ENCODE measurements at places on chromosomes 3 and 15.

- ATAC-seq, result no peak
Measured at GRCh38 chr3:55416331-55416821, 70.7 kb downstream of the WNT5A start.

DNA sequence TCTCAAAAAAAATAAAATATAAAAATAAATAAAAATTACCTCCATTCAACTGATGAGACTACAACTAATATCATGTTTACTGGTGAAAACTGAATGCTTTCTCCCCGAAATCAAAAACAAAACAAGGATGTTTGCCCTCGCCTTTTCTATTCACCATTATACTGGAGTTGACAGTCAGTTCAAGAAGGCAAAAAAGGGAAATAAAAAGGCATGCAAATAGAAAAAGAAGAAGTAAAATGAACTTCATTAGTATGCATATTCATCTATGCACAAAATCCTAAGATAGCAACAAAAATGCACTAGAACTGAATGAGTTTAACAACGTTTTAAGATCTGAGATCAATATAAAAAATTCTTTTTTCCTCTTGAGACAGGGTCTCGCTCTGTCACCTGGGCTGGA, 72.7 kb upstream of the FAM174B start:
- no peak for ATAC-seq

GRCh38 chr3:88362428-88362827, 212.7 kb downstream of the C3orf38 start:
- no peak for ATAC-seq

GRCh38 chr3:169505577-169506230, 157.8 kb downstream of the MECOM start:
- no peak for ATAC-seq

DNA sequence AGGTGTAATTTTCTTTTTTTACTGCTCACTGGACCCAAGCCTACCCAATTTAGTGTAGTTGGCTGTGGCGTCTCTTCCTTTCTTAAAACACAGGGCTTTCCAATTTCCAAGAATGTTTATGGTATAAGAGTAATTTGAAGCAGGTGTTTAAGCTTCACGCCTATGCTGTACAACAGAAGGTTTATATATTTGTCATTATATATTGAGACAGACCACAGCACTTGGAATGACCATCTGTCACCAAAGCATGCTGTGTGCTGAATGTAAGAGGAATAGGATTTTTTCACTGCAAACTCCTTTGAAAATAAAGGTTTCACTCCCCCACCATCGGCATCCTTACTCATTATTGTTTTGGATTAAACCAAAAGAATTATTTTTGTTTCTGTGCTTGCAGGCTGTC, 325.7 kb downstream of the OTOL1 start:
- ATAC-seq, result no peak

GRCh38 chr15:98983334-98983733, 24.3 kb downstream of the PGPEP1L start:
- no peak for ATAC-seq

All from stimulated activated memory B cell treated with anti-CD40 and anti-IgM and Interleukin-4, amounts not matched to agents 10 μg/mL and 1 μg/mL and 100 μg/mL, for 72 hours (primary cell).